ENCODE measurements at places on chromosomes 3 and 15. TPM values are rescaled to one million over a fixed set of nuclear protein-coding genes. Genes with fewer than 3 reads are reported as not detected.

The PRSS50 gene
- not detected for total RNA-seq

The PGBD4 gene
- total RNA-seq = 1.5 TPM

The GREM1 gene
- 58.2 TPM for total RNA-seq

The GOLGA6L10 gene
- total RNA-seq = 0.73 TPM

The GOLGA6L7 gene
- not detected for total RNA-seq

The ATP13A5 gene
- total RNA-seq = not detected

- DNase-seq = peak; percentile 18
These were observed 168.2 kb downstream of the MBNL1 start for GRCh38 chr3:152436707-152437590.

GRCh38 chr15:70253461-70254156 is 155.9 kb upstream of the TLE3 start:
- no peak for DNase-seq

GRCh38 chr3:137052298-137052697 is 94.5 kb downstream of the IL20RB start:
- no peak for DNase-seq

- no peak for DNase-seq
These were observed 95.9 kb downstream of the FEZF2 start for GRCh38 chr3:62277450-62277849.

DNA sequence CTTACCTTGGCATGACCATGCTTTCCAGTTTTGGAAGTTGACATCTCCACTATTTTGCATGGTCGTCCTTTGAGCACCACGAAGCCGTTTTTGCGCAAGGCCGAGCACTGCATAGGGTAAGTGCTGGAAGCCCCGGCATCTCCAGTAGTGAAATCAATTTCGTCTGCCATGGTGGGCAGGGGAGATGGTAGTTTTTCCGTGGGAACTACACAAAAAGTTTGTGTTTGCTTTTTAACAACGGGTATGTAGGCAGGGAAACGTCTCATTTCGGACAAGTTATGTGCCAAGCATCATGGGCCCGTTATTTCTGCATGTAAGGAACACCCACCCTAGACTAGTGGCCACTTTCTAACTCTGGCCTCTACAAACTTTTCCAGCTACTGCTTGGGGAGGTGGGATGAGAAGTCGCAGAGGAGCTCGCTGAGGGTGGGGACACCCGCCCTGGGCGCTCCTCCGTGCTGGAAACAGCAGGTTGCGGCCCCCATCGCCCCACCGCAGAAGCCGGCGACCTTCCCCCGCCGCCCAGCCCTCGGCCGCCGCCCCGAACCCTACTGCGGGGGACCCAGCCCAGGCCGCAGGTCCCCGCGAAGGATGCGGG is 701 bp downstream of the EIF5A2 start:
- no peak for DNase-seq

GRCh38 chr3:122356402-122356801 is 26.6 kb downstream of the MIX23 start:
- no peak for DNase-seq

GRCh38 chr15:60126200-60126599 is 122.1 kb downstream of the FOXB1 start:
- no peak for DNase-seq

DNA sequence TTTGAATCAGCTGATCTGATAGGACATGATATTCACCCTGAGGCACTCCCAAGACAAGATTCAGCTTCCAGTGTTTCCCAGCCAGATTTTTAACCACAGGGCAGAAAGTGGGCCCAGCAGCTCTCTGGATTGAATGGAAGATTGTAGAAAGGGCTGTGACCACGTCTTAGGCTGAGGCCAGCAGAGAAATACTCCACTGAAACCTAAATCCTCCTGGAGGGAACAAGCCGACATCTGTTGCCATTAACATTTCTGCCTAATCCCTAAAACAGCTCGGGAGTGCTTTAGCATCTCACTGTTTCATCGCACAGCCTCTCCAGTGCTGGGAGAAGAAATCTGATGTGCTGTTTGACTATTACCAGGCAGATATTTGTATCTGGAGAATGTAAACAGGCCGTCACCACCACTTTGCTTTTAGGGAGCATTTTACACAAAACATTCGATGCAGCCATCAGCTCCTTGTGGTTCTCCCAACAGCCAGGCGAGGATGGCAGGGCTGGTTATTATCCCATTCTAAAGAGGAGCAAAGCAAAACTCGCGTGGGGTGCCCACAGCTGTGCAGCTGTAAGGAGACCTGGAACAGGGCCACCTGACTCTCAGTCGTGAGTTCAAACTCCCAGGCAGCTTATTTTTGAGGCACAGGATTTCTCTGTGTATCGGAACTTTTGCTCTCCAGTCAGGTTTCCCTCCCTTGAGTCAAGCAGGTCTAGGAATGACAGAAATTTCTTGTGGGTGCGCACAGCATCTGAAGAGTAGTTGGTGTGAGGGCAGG is 117.4 kb downstream of the LIPC start:
- DNase-seq = no peak

GRCh38 chr15:37109872-37110572 is 9.7 kb upstream of the MEIS2 start:
- no peak for DNase-seq

DNA sequence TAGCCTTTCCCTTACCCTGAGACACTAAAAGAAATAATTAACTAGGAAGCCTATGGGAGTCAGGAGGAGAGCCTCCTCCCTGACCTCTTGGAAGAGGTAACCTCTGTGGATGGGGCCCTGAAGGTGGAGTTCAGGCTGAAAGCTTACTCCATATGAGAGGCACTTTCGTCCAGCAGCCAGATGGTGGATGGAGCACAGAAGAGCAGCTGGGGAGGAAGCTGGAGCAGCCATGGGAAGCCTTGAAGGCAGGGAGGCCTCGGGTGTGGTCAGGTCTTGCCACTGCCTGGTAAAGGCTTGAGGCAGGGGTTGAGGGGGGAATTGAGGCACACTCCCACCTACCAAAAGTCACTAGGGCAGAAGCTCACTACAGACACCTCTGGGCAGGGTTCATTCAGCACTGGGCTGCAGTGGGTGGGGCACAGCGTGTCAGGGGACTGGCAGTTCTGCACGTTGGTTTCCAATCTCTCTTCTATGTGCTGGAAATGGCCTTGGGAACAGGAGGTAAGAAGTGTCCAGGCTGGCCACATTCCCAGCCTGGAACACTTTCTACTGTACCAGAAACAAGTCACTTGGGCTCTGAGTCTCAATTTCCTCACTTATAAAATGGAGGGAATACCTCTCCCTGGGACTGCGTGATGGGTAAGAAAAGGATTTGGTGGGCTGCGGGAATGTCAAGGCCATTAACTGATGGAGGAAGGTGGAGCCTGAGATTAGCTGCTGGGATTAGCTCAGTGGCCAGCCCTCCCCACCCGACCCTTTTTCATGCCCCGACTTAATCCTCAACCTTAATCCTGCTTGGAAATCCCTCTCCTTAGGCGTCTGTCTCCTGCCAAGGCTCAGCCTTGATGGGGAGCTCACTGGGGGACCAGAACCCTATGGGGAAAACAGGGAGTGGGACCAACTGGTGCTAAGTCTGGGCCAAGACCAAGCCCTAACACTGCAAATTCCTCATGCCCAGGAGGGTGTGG is 5.4 kb downstream of the PCBP4 start:
- no peak for DNase-seq

DNA sequence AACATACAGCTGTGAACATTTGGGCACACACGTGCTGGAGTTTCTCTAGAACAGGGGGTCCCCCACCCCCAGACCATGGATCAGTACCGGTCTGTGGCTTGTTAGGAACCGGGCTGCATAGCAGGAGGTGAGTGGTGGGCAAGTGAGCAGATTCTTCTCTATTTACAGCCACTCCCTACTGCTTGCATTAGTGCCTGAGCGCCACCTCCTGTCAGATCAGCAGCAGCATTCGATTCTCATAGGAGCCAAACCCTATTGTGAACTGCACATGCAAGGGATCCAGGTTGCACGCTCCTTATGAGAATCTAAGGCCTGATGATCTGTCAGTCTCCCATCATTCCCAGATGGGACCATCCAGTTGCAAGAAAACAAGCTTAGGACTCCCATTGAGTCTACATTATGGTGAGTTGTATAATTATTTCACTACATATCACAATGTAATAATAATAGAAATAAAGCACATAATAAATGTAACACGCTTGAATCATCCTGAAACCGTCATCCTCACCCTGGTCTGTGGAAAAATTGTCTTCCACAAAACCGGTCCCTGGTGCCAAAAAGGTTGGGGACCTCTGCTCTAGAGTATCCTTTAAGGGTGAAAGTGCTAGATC is 25.8 kb downstream of the CHRM5 start:
- DNase-seq = no peak

DNA sequence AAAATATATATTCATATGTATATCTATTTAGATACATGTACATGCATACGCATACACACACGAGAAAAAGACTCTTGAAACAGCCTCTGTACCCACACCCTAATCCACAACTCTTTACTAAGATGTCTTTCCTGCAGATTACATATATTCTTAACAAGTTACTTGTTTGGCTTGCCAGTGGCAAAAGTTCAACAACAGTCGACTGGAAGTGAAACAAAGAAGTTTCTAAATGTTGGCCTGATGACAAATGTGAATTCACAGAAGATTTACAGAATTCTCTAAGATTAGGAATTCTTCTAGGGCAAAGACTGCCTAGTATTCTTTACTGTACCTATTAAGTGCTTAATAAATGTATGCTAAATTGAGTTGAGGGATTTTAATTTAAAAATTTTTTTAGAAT is 116.8 kb downstream of the CDIN1 start:
- DNase-seq = no peak

DNA sequence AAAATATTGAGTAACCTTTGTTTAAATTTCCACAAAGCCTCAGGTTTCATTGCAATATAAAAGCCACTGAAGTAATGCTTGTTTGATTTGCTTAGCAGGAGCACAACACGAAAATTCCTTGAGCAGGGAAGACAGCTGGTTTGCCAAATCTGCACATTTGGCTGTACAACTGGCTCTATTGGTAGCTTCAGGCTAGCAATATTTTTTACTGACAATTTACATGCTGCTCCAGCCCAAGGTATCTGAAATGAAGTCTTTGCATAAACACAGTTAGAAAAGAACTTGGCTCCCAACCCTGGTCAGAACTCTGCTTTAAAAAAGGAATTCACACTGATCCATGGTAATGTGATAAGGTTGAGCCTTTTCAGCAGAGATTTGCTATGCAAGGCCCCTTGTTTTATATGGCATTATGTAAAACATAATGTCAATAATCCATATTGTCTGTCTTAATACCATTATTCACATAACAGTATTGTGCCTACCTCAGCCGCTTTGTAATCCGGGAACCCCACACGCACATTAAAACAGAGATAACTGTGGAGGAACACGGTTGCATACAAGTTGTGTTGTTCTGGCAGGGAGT is 55.7 kb upstream of the CHL1 start:
- no peak for DNase-seq

DNA sequence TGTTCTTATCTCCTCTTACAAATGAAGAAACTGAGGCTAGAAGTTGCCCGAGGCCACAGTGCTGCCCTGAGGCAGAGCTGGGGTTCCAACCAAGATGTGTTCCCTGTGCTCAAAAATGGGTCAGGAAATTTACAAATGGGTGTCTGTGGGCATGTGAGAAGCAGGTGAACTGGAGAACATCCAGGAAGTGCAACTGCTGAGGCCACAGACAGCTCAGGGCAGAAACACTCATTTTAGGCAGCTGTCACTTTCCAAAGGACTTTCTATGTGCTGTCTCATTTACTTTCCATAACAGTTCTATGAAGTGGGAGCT is 47.2 kb upstream of the ATP2B2 start:
- no peak for DNase-seq

GRCh38 chr15:71707230-71708050 is 102.9 kb upstream of the NR2E3 start:
- no peak for DNase-seq

- DNase-seq = no peak
These were observed 72.7 kb upstream of the SLC4A7 start for GRCh38 chr3:27556887-27557286.

DNA sequence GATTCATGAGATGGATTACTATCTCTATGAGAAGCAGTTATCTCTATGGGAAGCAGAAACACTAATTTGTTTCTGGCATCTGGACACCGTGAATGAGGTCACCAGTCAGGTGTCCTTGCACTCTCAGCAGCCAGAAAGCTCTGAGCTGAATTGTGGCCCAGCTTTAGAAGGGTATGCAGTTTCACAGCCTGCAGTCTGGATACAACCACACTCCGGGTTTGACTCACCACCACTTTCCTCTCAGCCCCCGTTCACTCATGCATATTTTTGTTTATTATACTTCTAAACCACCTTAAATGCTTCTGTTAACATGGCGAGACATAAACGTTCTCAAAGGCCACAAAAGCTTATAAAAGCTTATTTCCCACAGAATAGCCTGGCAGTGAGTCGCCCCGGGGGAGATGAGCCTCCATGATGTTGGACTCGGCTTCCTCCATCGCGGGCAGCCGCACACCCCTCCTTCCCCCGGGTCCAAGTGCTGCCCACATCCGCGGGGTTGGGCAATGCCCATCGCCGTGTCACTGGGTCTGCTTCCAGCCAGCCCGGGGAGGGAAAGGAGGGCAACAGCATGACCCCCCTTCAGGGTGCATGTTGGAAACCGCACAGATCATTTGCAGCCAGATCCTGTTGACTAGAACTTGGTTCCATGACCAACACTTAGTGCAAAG is 16.8 kb upstream of the SLC41A3 start:
- DNase-seq = no peak

GRCh38 chr3:44915702-44916438 is 41.5 kb downstream of the TGM4 start:
- no peak for DNase-seq

All from glomerular endothelial cell (primary cell).